Mesendoderm (in vitro differentiated cells): ENCODE measurements at places on chromosomes 3 and 15.

DNA sequence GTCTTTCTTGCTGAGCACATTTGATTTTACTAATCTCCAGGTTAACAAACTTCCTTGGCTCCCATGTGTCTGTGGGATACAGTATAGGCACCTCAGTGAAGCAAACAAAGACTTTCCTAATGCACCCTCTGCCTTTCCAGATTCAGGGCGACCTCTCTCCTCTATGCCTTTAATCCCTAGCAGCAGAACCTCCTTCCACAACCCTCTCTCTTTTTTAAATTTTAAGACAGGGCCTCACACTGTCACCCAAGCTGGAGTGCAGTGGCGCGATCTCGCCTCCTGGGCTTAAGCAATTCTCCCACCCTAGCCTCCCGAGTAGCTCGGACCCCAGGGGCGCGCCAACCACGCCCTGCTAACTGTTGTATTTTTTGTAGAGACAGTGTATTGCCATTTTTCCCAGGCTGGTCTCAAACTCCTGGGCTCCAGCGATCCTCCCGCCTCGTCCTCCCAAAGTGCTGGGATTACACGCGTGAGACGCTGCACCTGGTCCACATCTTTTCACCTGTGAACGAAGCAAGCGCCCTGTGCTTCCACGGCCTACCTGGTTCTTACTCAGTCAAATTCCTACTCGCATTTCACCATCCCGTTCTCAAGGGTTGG is 1.7 kb upstream of the HACD3 start:
- no peak for DNase-seq

DNA sequence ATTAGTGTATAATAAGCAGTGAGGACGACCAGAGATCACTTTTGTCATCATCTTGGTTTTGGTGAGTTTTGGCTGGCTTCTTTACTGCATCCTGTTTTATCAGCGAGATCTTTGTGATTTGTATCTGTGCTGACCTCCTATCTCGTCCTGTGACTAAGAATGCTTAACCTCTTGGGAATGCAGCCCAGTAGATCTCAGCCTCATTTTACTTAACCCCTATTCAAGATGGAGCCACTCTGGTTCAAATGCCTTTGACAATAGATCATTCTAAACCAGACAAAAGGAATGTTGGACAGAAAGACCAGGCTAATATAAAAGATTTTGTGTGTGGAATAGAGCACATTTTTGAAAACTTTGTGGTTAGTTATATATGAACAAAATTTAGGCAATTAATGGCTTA is 618.5 kb upstream of the BCHE start:
- peak; percentile 71 for DNase-seq

DNA sequence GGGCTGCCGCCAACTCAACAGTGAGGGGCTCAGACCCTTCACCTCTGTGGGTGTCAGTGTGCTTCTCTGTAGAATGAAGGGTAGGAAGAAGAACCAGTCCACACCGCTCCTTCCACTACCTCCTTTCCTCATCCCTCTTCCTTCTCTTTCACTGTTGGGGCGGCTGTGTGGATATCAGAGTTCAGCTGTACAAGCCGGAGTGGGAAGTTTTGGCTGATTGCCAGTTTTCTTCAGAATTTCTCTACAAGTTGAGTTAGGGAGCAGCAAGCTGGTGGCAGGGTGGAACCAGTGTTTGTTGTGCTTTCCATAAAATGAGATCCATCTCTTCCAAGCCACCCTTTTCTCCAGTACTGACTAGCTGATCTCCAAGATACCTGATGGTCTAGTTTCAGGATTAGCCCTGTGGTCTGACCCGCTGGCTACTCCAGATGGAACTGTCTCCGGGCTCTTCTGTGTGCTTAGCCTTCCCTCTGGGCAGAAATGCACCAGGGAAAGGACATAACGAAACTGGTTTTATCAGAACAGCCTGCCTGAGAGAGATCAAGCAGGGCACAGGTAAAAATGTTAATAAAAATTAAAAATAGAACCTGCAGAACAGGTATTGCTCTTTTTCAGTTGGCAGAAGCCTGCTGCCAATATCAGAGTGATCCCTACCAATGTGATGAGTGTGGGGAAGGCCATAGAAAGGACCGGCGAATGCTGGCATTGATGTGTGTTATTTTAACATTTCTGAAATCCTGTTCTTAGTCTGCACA is 169.9 kb upstream of the TSC22D2 start:
- DNase-seq: no peak

GRCh38 chr3:66532613-66533012 is 31.8 kb upstream of the LRIG1 start:
- no peak for DNase-seq

- DNase-seq: no peak
Observed at GRCh38 chr3:134340362-134340981, 33.8 kb downstream of the AMOTL2 start.

DNA sequence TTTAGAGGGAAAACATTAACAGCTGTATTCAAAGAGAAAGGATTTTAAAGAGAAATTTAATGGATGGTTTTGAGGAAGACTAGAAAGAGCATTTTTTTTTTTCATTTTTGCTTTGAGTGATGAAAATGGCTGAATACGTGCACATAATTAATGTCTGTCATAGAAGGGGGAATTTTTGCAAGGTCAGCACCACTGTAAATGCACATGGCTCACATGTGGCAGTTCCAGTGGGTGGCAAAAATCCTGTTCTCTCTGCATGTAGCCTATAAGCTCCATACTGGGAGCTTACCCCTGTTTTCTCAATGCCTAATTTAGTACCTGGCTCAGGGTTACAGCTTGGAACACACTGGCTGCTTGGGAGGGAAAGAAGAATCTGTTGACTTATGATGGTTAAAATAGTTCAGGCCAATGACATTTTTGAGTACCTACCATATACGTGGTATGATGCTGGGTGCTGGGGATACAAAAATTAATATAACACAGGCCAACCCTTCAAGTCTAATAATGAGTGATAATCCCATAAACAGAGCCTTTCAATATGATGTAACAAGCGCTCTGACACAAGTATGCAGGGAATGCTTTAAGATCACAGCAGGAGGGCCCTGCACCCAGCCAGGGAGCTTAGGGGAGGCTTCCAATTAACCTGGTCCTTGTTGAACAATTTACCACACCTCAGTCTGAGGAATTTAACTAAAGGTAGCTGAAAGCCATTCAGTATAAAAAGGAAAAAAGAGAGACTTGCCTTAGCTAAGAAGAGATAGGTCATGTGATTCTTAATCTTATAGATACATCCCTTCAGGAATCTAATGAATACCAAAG is 33.0 kb downstream of the HSPBAP1 start:
- DNase-seq: peak; percentile 90

DNA sequence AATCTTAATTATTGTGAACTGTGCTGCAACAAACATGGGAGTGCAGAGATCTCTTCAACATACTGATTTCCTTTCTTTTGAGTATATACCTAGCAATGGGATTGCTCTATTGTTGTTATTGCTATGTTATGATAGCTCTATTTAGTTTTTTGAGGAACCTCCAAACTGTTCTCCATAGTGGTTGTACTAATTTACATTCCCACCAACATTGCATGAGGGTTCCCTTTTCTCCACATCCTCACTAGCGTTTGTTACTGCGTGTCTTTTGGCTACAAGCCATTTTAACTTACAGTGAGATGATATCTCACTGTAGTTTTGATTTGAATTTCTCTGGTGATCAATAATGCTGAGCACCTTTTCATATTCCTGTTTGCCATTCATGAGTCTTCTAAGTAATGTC is 45.5 kb upstream of the TNFSF10 start:
- DNase-seq: no peak

DNA sequence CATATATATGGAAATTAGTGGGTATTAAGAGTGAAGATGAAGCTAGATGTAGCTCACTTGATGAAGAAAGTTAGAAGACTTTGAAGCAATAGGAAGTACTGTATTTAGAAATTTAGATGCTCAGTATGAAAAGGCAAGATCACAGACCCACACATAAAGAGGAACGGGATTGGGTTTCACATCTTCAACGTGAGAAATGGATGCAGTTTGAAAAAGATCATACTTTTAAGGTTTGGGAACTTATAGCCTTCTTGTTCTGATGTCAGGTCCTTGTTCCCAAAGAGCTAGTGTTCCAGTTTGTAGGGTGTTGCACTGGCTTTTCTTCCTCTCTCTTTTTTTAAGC is 16.7 kb downstream of the AP3S2 start:
- no peak for DNase-seq

- DNase-seq: peak; percentile 49
Observed at GRCh38 chr3:186757686-186758220, 25.6 kb upstream of the EIF4A2 start.

- no peak for DNase-seq
Observed at GRCh38 chr3:52062505-52062904, 6.1 kb upstream of the DUSP7 start.

GRCh38 chr3:185479373-185479945 is 19.4 kb downstream of the TMEM41A start:
- no peak for DNase-seq

- peak; percentile 76 for DNase-seq
Observed at GRCh38 chr3:132445817-132446216, 28.5 kb downstream of the DNAJC13 start.

- no peak for DNase-seq
Observed at GRCh38 chr3:125287248-125287647, 74.7 kb upstream of the SLC12A8 start.

GRCh38 chr3:54481606-54482365 is 359.4 kb downstream of the CACNA2D3 start:
- no peak for DNase-seq

GRCh38 chr3:17301271-17301670 is 416.5 kb downstream of the PLCL2 start:
- no peak for DNase-seq

- peak; percentile 91 for DNase-seq
Observed at GRCh38 chr15:74422652-74423430, 10.9 kb downstream of the SEMA7A start.

DNA sequence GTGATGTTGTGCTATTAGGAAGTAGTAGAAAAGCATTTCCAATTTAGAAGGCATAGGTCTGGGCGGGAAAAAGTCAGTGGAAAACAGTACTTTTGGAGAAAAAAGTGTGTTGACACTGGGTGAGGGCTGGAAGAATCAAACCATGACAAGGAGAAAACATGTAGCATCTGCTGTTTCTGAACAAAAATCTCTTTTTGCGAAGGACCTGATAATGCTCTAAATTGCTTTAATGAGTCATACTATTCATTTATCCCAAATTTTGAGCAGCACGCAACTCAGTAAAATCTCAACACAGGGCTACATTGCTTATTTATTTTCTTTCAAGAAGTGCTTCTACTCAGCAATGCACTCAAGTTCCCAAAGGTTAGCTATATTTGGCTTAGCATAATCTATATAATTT is 292.7 kb downstream of the DIPK2A start:
- DNase-seq: no peak

DNA sequence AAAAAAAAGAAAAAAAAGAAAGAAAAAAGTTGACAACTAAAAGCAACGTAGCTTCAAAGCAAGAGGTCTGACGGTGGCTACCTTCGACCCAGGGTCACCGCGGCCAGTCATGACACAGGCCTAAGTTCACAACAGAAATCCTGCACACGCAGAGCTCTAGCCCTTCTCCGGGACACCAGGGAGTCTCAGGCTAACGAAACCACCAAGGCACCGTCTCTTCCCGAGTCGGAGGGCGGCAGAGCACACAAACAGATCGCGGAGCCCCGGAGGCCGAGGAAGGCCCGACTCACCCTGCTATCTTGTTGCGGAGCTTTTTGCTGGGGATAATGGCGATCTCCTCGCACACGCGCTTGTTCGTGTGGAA is 584 bp downstream of the RPS17 start:
- no peak for DNase-seq

GRCh38 chr15:68552344-68552743 is 26.4 kb upstream of the CORO2B start:
- DNase-seq: no peak

DNA sequence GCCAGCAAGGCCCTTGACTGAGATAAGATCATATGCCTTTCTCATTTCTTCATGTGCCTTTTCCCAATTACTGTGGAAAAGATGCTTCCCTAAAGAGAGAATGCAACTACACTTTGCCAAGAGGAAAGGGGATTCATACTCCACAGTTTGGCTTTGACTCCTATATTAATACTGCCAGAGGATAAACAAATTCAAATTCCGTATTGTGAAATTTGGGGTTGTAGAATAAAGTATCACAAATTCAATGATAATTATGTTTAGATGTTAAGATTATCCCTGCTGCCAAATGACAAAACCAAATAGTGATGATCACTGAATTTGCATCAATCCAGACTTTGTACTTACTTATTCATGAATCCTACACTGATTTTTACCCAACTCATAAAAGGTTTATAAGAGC is 88.5 kb upstream of the MNS1 start:
- DNase-seq: no peak

DNA sequence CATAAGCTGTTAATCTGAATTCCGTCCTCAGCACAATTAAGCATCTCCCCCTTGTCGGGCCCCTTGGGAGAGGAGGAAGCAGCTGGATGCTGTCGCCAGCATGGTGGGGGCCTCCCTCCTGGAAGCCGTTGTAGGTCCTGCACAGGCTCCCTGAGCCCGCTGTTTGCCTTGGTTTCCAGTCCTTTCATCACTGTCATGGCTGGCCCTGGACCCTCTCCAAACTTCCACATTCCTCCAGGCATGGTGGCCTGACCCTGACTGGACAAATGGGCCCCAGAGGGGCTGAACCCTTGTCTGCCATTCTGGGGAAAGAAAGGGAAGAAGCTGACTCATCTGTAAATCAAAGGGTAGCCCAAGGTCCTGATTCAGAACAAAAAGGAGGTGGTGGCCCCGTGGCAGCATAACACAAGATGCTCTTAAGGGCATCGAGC is 300.5 kb upstream of the LRRFIP2 start:
- no peak for DNase-seq

GRCh38 chr3:131619821-131620220 is 117.0 kb upstream of the MRPL3 start:
- DNase-seq: peak; percentile 64

DNA sequence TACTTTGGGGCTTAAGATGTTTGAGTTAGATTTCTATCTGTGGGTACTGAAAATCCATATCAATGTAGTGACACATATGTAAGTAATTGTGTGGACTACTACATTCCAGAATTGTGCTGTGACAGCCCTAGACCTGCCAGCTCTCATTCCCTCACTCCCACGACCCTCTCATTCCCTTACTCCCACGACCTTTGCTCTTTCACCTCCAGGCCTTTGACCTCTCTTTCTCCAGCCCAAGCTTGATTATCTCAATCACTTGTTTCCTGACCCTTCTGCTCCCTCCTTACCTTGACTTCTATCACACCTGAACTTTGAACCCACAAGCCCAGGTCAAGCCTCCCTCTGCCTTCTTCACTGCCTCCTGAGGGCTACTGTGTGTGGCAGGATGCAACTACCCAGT is 3.6 kb upstream of the RUVBL1 start:
- DNase-seq: no peak

DNA sequence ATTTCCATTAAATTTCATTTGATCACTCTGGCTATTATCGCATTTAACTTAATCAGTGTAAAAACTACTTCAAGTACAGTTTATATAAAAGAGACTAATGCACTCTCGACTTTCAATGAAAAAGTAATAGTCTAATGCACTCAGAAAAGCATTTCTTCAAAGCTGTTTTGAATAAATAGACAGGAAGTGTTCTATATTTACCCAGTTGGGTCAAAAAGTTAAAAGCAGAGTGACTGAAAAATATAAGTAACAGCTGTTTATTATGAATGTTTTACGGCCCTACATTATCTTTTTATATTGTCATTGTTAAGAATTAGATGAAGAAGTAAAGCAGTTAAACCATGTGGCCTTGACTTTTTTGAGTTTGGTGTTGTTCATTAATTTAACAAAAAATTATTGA is 391.8 kb downstream of the ZPLD1 start:
- no peak for DNase-seq
